ENCODE measurements at places on chromosomes 7 and 10.

- no peak for DNase-seq
Measured at GRCh38 chr7:33845991-33846509, 59.3 kb upstream of the BMPER start.

DNA sequence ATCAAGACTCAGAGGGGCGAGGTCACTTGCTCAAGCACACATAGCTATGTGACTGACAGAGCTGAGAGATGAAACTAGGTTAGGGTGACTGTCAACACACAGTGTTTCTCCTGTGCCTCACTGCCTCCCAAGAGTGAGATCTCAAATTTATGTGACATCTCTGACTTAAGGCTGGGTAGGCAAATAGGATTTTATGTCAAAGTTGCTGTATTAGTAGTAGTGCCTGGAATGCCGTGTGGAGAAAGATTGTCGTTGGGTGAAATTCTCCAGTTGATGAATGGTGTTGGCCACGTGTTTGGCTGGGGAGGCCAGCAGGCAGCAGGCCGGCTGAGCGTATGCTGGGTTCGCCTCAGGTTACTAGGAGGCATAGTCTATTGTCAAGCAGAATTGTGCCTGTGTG lies 148.3 kb upstream of the BMPER start:
- no peak for DNase-seq

DNA sequence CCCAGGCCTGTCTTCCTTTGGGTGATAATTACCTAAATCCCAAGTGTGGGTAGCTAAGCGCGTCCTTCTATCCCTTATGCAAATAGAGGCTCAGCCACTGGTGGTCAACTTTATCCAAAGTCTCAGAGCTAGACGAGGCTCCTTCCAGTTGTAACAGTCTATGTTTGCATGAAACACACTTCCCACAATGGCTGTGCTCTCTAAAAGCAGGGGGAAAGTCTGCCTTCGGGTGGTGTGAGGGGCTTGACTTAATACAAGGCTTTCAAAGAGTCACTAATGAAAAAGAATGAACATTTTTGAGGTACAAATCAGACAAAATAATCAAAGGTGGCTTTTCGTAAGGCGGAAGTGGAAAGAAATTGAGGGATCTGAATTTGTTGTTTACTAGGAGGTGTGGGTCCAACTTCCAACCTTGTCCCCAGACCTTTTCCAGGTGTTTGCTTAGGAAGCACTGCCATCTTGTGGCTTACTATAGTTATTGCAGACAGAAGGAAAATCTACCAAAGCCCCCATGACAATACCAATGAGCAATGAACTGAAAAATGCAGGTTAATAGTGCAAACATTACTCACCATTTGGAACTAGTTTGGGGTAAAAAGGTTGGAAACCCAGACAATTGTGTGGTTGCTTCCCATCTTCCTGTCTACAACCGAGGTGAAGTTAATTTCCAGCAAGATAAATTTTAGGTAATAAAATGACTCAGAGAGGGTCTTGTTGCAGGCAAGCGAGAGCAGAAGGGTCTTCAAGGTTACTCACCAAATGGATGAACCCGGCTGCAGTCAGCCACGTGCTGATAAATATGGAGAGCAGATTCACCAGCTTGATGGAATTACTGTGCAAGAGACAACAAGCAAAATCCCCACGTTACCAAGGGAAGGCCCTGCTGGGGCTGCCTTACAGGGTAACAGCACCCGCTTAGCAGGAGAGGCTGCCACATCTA lies 525.7 kb downstream of the KCNMA1 start:
- peak; percentile 44 for DNase-seq

GRCh38 chr7:44262031-44262430 lies 61.3 kb downstream of the YKT6 start:
- no peak for DNase-seq

DNA sequence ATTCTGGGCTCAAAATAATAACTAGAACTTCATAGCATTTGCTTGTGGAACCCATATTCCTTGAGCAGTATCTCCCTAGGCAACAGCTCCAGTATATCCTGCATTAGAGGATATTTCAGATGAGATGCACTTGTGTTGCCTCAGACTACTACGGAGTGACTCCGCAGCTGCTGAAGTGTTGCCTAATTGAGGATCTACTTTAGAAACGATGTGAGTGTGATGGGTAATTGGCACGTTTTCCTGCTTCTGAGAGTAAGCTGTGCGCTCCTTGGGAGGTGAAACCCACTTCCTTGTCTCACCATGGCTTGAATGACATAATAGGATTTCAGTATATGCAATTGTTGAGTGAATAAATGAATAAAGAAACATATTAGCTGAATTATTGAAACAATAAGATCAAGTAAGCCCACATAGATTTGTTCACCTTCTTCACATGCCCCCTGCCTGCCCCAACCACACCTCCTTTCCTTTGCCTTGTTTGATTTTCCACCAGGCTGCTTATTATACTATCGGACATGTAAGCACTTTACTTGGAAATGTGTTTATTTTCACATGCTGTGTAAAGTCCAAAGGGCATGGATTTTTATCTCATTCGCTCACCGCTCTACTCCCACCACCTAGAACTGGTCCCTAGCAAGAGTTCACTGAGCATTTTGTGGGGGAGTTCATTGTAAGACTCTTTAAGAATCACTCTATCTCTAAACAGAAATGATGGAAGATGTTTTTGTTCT lies 303.8 kb downstream of the KCNMA1 start:
- no peak for DNase-seq

GRCh38 chr10:70542565-70542938 lies 60.0 kb downstream of the PRF1 start:
- no peak for DNase-seq

DNA sequence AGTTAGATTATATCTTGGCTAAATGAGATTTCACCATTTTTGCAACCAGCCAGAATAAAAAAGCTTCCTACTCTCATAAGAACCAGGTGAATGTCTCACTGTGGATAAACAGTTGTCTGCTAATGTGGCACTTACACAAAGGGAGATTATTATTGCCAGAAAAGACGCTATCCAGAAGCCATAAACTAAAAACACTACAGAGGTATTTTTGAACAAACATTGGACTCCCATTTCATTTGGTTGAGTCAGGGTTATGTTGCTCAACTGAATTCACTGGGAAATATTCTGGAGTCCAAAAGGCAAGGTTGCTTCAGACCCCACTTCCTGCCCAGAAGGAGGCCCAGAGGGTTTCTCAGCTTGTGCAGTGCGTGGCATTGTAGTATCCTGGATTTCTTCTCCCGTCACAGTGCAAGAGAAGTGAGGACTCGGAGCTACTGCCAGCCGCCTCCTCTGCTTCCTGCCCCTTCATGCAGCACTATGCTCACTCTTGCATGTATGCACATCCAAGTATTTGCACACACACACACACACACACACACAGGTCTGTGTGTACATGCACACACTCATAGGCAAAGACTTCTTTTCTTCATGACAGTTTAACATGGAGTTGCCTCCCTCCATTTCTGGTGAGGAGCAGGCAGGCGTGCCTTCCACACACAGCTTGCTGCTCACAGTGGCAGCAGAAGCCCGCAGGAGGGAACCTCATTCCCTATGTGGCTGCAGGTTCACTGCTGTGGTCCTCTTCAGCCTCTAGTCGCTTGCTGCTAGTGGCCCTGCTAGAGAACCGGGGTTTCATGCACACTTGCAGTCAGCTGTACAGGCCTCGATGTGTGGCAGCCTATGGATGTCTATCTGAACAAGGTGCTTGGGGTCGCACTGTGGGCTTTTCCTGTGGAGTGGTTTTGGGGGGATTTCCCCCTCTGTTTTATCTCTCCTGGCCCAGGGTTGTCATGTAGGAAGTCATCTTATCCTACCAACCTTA lies 10.1 kb downstream of the DENND10 start:
- DNase-seq: no peak

GRCh38 chr10:5442990-5443370 lies 30.6 kb downstream of the NET1 start:
- no peak for DNase-seq

GRCh38 chr7:158613481-158613880 lies 25.9 kb upstream of the PTPRN2 start:
- peak; percentile 57 for DNase-seq

- no peak for DNase-seq
Measured at GRCh38 chr7:38673795-38674194, 42.6 kb upstream of the AMPH start.

DNA sequence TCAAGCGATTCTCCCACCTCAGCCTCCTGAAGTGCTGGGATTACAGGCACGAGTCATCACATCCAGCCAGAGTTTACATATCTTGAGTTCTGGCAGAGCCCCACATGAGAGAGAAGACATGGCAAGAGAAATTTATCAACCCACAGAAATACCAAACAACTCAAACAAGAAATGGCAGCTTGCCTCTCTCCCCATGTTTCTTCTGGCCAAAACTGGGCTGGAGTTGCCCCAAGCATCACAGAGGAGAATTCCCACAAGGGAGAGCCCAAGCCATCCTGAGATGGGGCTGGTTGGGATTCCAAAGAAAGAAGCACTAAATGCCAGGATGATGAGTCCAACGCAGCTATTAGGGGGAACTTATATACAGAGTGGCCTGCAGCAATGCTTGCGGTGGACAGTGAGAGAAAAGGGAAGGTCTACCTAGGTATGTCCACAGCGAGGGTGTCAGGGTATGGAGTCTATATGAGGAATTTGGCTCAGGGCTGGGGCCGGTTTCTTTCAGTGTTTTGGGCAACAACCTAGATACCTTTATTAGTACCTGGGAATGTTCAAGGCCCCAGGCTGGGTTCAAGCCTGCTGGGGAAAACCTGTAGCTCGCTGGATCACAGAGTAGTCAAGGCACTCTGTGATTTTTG lies 14.5 kb upstream of the PAX4 start:
- no peak for DNase-seq

GRCh38 chr10:122044713-122045112 lies 55.8 kb downstream of the TACC2 start:
- DNase-seq: no peak

GRCh38 chr7:137681657-137682562 lies 164.9 kb downstream of the DGKI start:
- no peak for DNase-seq

DNA sequence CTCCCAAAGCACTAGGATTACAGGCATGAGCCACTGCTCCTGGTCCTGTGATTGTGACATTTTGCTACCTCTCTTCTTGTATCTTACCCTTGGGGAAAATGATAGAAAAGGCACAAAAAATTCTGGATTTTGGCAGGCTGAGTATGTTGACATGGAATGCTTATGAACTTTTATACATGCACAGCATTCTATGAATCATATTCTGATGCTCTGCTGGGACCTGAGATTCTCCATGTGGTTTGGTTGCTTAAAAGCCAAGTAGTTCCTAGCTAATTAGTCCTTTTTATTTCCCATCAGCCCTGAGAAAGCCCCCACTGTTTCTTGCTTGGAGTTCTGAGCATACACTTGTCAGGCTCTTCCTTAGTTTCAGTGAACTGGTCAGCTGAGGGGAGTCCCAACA lies 8.3 kb upstream of the KAZALD1 start:
- no peak for DNase-seq

DNA sequence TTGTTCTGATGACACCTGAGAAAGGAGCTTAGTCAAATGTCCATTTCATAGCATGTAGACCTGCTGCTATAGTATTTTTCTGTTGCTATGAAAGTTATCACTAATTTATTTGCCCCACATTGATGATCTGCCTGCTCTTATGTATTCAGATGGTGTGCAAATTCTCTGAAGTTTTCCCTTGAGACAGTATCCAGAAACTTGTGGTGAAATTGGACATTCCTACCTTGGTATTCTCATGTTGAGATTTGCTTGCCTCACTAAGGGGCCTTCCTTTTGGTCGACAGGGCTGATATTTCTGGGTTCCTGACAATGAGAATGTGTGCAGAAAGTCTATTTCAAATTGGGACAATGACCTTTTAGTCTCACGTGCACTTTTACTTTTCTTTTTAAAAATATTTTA lies 253.2 kb upstream of the FZD8 start:
- DNase-seq: no peak

DNA sequence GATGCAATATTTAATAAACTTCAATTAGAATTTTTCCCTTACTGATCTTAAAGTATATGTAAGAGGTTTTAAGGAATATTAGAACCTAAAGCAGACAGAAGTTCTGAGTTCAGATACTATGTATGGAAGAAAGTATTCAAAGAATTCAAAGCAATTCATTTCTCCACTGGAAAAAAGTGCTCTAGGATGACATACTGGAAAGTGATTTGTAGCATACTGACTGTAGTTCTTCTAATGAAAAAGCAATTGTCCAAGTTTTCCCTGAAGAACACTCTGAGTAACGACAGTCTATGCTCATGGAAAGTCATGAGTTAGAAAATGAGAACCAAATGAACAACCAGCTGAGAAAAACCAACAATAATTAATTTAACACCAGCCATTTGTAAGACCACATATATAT lies 180.8 kb upstream of the SLC26A5 start:
- no peak for DNase-seq

- DNase-seq: no peak
Measured at GRCh38 chr10:3890602-3891352, 105.8 kb upstream of the KLF6 start.

Data from GM10248 (cell line).